Stimulated activated CD8-positive, alpha-beta memory T cell treated with anti-CD3 and anti-CD28 coated beads, Interleukin-12 subunit alpha, Interleukin-12 subunit beta, amount 100 ng/mL, for 1 hour (primary cell): ENCODE measurements at places on chromosomes 2 and 18.

GRCh38 chr2:206918263-206918662, 21.1 kb upstream of the CPO start:
- no peak for DNase-seq

- no peak for DNase-seq
These were observed 837 bp downstream of the NHEJ1 start for GRCh38 chr2:219159771-219160185.

GRCh38 chr18:49994410-49994809, 181.1 kb upstream of the ACAA2 start:
- no peak for DNase-seq

- DNase-seq: no peak
These were observed 244.9 kb upstream of the MYT1L start for GRCh38 chr2:2575870-2576386.

DNA sequence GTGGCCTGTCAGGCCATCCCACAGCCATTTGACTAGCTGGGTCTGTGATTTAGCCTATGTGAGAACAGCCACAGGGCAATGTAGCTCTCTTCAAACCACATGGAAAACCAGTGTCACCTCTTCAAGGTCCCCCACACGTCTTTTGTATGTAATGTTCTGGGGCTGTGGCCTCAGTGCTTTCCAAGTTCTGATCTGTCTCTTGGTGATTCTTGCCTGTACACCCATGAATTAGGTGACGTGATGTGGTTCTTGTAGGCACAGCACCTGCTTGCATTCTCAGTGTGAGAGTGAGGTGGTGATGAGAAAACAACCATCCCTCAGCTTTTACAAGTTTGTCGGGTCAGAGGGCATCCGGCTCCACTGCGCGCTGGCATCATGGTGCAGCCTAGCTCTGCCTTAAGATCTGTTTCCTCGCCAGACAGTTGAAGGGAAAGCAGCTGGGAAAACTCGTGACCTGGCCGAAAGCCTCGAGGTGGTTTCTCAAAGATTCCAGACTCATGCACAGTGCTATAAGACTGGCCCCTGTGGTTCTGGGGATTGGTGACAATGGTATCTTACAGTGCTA, 125.8 kb downstream of the TANC1 start:
- no peak for DNase-seq

- no peak for DNase-seq
These were observed 33.7 kb downstream of the NFATC1 start for GRCh38 chr18:79429381-79429780.

- DNase-seq: no peak
These were observed 81.0 kb downstream of the KLHL29 start for GRCh38 chr2:23465936-23466335.

DNA sequence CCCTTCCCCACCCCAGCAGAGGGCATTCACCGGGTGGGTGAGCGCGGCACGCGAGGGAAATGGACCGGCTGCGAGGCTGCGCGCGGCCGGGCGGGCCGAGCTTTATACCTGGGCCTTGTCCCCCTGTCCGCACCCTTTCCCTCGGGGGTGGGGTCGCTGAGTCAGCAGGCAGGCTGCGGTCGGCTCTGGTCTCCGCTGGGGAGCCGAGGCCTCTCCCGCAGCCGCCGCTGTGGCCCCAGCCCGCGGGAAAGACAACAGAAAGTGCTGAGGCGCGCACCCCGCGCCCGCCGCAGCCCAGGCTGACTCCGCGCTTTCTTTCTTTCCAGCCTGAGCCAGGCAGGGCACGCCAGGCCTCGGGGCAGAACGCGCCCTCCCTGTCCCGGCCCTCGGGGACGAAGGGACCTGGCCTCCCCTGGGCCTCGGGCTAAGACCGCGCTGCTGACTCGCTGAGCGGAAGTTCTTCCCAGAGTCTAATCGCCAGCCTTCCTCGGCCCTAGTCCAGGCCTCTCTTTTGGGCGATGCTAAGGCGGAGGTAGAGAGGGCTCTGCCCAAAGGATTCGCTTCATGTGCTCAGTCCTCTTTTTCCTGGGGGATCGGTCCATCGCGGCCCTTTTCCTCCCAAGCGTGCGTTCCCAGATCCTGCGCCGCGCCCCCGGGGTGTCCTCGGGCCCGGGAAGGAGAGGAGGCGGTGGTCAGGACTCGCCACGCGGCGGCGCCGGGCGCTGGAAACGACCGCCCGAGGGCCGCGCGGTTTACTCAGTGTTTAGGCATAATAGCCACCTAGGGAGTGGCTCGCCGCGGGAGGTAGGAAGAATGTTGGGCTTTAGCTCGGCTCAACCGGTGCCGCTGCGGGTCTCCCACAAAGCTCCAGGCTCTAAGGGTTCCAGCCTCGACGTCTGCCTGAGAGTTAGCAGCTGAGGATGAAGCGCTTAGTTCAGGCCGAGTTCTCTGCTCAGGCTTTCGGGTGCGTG, at the start of gene CRYBA2:
CRYBA2 (minus strand) TSS at position 78 of the 971 bp plus-strand sequence. CDS start 246 bp downstream, outside the sequence.
- DNase-seq: no peak

GRCh38 chr2:175007510-175007909, 2.3 kb upstream of the CHN1 start:
- no peak for DNase-seq
